Activated T-helper 9 cell treated with anti-CD3 and anti-CD28 coated beads, Interleukin-2, amount 50 U/mL, for 16 hours (primary cell): ENCODE measurements at places on chromosomes 3 and 15.

DNA sequence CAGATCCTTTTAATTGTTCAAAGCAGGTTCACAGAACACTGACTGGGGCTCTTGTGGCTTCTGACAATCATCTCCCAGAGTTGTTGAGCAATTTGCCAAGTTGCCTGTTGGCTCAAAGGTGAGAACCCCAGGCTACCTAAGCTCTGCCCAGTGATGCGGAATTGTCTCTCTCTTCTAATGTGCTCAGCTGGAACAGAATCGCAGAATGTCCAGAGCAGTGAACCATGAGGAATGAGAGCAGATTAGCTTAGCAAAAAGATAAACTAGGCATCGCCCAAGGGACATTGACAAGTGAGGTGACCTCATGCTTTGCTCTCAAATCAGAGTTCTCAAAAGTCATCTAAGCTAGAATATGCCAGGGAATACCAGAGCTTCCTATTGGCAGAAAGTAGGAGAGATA is 148.1 kb downstream of the WDR76 start:
- DNase-seq: no peak

GRCh38 chr3:112770032-112770626 is 76.5 kb downstream of the CD200R1L start:
- DNase-seq: peak; percentile 13

DNA sequence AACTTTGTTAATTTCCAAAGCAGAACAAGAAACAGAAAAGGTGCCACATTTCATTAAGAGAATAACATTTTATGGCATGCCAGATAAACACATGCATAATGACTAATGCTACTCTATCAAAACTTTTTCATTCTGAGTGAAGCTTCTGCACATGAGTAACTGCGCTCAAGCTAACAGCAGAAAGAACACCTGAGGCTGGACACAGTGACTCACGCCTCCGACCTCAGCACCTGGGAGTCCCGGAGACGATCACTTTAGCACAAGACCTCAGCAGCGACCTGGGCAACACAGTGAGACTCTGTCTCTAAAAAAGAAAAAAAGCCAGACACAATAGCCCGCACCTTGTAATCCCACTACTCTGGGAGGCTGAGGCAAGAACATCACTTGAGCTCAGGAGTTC is 70.6 kb downstream of the ACAP2 start:
- no peak for DNase-seq

DNA sequence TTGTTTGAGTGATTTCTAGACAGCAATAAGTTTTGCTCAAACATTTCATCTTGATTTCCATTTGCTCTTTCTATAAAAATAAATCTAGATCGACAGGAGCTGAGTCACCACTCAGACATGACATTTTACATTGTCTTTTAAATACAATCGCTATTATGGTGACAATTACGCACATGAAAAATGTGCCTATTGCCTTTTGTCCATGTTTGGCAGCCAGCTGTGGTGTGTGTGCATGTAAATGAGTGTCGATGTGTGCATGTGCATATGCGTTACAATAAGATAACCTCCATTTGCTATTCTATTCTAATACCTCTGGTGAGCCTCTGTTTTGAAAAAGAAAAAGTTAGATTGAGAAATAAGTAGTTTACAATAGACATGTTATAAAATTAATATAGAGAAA is 89.7 kb upstream of the GRM7 start:
- no peak for DNase-seq

DNA sequence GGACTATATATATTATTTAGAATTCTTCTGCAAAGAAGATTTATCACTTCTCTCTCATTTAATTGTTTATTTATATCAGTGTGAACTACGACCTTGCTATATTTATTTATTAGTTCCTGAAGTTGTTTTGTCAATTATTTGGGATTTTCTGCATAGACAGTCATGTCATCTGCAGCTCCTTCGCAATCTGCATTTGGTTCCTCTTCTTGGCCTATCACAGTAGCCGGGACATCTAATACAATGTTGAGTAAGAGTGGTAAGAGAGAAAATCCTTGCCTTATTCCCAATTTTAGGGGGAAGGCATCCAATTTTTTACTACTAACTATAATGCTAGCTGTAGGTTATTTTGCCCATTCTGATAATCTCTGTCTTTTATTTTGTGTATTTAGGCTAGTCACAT is 39.4 kb downstream of the FOXL2 start:
- no peak for DNase-seq

DNA sequence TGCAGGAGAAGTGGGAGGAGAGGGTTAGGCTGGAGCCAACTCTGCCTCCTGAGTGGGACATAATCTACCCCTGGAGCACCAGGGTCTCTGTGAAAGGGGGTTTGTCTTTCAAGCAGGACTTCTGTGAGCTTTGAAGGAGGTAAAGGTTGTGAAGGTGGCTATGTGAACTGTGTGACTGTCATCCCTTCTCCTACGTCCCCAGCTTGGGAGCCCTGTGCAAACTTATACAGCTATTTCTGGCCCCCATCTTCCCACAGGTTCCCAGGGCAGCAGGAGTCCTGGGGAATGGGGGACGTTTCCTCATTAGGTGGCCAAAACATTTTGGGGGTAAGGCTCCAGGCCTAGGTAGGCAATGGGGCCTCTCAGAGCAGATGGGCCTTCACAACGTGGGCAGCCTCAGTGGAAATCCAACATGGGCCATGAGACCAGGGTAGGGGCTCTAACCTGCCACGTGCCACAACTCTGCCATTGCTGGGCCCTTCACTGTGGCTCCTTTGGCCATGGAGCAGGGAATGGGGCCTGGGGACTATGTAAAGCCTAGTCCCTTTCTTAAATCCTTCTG is 3.5 kb downstream of the VIPR1 start:
- DNase-seq: no peak

- no peak for DNase-seq
Measured at GRCh38 chr3:136109499-136109898, 86.6 kb downstream of the MSL2 start.

DNA sequence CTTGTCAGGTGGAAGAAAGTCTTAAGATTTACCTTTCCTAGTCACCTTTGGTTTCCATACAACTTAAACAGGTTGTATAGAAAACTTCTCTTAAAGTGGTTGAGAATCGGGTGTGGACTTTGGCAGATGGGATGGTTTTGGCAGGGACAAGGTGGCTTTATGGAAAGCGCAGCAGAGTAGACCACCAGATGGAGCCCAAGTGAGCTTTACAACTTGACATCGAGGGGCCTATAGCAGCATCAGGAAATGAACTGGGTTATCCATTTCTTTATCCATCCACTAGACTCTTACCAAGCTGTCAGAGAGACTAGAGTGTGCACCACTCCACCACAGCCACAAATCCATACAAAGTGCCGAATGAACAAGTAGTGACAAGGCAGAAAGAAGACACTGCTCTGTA is 85.3 kb upstream of the MBNL1 start:
- DNase-seq: peak; percentile 22

- DNase-seq: no peak
Measured at GRCh38 chr15:69299943-69300588, 1.4 kb downstream of the PAQR5 start.

DNA sequence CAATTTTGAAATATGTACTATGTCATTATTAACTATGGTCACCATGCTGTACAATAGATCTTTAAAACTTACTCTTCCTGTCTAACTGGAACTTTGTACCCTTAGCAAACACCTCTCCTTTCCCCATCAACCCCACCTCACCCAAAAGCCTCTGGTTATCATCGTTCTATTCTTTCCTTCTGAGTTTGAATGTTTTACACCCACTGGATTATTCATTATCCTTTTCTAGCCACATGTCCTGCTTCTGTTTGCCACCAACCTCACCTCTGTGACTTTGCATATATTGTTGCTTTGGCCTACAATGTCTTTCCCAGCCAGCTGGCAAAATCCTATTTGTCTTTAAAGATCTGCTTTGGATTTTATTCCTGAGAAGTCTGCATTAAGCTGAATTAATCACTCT is 102.6 kb upstream of the TSPAN3 start:
- no peak for DNase-seq

- DNase-seq: no peak
Measured at GRCh38 chr3:9736831-9737230, 5.3 kb downstream of the BRPF1 start.

GRCh38 chr3:47979070-47979469 is 37.1 kb downstream of the MAP4 start:
- DNase-seq: no peak

DNA sequence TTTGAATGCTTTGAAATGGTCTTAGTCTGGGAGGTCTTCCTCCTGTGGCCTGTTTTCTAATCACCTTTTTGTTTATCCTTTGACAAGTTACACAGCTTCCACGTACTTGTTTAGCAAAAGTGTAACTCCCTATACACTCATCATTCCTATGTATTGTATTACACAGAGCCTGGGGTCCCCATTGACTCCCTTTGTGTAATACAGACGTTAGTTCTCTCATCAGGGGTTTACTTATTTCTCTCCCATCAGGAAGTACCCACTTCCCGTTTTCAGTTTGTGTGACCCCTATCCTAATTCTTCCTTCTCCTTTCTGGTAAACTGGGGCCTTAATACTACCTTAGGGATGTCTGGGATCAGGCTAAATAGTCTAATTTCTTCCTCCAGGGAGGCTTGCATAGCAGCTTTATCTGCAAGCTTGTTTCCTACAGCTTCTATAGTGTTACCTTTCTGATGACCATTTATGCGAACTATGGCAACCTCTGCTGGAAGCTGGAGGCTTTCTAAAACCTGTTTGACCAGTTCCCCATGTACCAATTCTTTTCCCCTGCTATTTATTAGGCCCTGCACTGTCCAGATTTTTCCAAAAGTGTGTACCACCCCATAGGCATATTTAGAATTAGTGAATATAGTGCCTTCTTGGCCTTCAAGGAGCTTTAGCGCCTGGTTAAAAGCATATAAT is 22.4 kb downstream of the ARL8B start:
- DNase-seq: no peak

DNA sequence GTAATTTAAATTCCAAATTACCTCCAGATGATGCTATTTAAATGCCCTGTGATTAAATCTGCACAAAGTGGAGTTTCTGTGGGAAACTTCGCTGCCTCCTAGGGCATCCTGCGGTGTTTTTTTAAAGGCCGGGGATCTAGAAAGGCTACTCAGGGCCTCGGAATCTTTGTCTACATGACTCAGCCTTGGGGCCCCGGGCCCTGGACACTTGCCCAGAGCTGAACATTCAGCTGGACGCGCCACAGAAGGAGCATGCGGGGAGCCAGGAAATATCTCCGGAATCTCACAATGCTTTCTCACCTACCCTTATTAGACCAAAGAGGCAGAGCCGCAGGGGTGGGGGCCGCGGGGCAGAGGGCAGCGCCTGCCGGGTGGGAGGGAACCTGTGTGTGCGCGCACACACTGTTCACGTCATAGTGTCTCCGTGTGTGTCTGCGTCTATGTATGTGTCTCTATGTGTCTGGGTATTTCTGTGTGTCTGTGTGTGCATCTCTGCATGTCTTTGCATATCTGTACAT is 145.5 kb upstream of the TPM1 start:
- no peak for DNase-seq

DNA sequence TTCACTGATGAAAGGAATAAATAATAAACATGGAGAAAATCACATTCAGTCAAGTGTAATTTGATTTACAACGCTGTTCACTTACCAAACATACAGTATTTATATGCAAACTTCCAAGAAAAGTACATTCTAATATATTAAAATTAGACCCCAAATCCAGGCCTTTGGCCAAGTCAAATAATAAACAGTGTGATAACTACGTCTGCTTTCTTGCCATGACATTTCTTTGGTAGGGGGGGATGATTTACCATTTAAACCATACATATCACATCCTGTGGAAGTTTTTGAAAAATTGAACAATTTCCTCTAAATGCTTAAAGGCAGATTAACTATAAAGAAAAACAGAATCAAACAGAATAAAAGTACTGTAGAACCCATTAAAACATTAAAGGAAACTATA is 368.2 kb upstream of the WNT5A start:
- no peak for DNase-seq

DNA sequence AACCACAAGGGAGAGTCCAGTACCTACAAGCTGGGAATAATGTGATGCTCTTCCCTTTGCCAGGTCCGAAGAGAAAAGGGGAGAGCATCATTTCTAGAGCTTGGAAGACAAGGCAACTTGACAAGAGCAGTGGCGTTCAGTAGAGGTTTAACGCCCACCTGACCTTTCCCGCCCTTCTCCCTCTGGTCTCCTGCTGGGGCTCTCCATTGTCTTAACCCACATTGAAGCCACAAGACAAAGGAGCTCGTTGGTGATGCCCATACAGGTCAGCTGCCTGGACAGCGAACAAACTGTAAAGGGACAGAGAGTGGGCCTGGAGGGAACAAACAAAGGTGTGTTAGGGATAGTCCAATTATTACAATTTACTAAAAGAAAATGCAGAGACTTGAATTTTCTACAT is 13.1 kb upstream of the DUT start:
- DNase-seq: no peak

DNA sequence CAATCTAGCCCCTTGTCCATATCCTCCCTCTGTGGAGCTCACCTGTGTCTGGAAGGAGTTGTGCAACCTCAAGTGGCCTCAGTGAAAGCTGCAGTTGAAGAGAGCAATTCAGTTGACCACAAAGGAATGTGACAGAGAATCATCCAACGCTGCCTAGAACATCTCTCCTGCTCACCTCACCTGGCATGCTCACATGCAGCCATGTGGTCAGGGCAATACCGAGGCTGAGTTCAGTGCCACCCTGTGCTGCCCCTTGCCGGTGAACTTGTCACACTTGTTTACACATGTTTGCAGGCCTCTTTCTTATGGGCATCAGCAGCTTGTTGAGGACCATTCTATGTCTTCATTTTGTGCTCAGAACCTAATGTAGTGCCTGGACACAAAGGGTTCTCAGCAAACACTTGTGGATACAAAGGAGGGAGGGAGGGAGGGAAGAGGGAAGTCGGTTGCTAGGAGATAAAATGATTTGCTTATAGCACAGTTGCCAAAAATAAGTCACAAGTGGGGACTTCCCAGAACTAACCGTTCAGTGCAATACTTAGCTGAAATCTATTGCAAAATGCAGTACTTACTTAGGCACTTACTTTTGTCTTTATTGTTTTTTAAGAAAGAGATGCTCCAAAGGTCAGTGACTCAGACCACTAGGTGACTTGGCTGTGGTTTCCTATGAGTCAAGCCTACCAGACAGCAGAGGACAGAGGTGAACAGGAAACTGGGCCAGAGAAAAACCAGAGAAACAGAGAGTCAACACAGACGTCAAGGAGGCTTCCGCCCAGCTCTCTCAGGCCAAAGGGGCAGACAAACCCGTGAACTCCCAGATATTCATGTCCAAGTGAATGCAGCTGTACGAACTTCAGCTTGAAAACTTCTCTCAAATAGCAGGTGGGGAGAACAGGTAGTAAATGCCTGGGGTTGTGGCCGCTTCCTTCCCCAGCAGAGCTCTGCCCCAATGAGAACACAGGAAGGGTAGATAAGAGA is 227.8 kb upstream of the CTNNB1 start:
- no peak for DNase-seq

- DNase-seq: no peak
Measured at GRCh38 chr3:173876476-173876875, 478.9 kb downstream of the NLGN1 start.
